ENCODE measurements at places on chromosomes 1 and 21. TPM values are rescaled to one million over a fixed set of nuclear protein-coding genes. Genes with fewer than 3 reads are reported as not detected.

Gene SPRR2F
- not detected for total RNA-seq

DNA sequence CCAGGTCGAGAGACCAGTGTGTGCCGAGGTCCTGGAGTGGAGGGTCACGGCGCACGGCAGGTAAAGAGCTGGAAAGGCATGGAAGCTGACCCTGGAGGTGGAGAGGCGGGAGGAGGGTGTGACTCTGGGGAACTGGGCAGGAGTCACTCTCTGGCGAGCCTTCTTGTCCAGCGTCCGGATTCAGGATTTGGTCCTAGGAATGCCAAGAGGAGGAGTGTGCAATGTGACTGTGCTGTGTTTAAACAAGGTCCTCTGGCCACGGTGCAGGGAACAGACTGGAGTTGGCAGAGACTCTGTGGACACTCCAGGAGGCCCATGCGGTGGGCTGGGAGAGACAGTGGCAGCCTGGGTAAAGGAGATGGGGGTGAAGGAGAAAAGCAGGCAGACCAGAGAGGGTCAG, 64.2 kb upstream of the CASZ1 start:
- no peaks in the 10 kb centered on the region for H3K4me1 ChIP-seq
- DNase-seq, result no peak
- H3K36me3 ChIP-seq, result no peaks in the 10 kb centered on the region
- H3K4me3 ChIP-seq, result no peak overlapping the region
- H3K27me3 ChIP-seq, result no peaks in the 10 kb centered on the region
- no peak overlapping the region for H3K27ac ChIP-seq

DNA sequence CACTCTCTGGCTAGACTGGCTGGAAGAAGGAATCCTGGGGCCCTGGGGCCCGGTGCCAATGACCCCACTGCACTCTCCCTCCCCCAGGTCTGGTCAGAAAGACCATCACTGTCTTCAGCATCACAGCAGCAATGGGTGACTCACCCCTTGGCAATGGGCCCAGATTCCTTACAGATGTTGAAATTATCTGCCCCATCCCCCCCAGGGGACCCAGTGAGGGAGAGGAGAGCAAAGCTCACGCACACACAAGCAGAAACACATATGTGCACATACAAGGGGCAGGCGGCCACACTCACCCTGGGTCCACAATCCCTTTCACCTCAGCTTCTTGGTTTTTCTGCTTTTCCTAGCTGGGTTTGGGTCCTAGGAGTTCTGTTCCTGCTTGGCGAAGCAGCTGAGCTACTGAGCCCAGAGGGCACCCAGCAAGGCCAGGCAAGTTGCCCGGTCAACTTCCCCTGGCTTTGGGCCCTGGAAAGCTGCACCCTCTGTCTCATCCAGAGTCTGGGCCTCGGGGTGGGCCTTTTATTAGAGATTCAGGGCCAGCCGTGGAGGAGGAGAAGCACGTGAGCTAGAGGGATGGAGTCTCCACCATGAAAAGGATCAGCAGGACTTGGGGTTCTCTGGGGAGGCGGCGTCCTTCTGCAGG, 2.6 kb downstream of the COL16A1 start:
- H3K27ac ChIP-seq, result peak overlapping the region; percentile 25
- H3K4me3 ChIP-seq, result no peak overlapping the region
- no peaks in the 10 kb centered on the region for H3K36me3 ChIP-seq

GRCh38 chr21:42221581-42222345, 2.8 kb downstream of the ABCG1 start:
- no peaks in the 10 kb centered on the region for H3K36me3 ChIP-seq
- no peaks in the 10 kb centered on the region for H3K27me3 ChIP-seq
- H3K4me3 ChIP-seq, result no peak overlapping the region
- DNase-seq, result no peak

GRCh38 chr1:74271503-74271902, 36.3 kb downstream of the TNNI3K start:
- no peaks in the 10 kb centered on the region for H3K4me1 ChIP-seq
- no peak overlapping the region for H3K4me3 ChIP-seq
- H3K27me3 ChIP-seq, result no peaks in the 10 kb centered on the region
- no peak for DNase-seq
